ENCODE measurements at places on chromosomes 12 and 14.

- no peak for DNase-seq
Measured at GRCh38 chr14:51527073-51527472, 124.6 kb upstream of the FRMD6 start.

- peak; percentile 36 for DNase-seq
Measured at GRCh38 chr14:21965042-21965441, 291.4 kb upstream of the OR4E1 start.

DNA sequence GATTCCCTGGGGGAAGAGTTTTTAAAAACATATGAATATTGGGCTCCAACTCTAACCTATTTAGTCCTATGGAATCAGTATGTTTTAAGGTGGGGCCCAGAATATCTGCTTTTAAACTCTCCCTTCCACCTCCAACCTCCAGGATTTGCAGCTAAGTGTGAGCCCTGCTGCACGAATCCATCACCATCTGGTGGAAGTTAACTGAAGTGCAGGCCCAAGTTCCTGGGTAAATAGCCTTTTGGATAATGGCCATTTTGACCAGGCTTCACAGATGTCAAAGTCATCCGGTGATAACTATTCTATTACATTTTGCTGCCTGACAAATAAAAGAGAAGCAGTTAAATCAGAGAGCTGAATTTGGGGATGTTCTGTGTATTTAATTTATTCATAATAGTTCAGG is 58.1 kb upstream of the RMST start:
- no peak for DNase-seq

DNA sequence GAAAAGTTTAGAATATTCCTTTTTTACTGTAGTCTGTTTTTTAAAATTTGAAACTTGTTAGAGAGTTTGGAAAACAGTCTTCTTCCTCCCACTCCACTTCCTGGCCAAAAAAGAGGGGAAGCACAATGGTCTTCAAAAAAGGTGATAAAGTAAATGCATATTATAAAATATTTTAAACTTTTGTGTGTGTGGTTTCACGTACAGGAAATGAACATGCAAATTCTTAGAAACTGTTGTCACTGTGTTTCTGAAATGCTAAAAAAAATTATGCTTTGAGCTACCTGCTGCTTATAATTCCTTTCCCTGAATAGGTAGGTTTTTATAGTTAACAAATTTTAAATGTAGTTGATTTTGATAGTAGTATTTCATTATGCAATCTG is 2.9 kb downstream of the FGFR1OP2 start:
- DNase-seq = no peak

GRCh38 chr12:125120566-125120965 is 55.3 kb downstream of the AACS start:
- no peak for DNase-seq

GRCh38 chr14:71322655-71323250 is 415.5 kb downstream of the PCNX1 start:
- no peak for DNase-seq

DNA sequence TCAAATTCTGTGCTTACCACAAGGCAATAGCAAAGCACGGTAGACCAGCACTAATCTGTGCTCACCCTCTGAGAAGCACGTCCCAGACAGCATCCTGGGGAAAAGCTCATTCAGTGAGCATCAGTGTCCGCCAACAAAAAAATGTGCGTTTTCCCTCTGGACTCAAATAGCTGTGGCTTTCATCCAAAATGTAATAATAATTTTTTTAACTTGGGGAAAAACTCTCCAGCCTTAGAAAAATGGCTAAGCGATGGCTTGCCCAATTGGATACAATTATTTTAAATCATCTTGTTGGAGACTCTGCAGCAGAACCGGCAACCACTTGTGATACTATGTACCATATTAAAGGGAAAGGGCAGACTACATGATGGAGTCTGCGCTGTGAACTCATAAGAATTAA is 1.1 kb upstream of the KRT77 start:
- no peak for DNase-seq

GRCh38 chr14:100643426-100643825 is 56.2 kb upstream of the BEGAIN start:
- DNase-seq = no peak
